Inflammatory macrophage treated with lipopolysaccharide for 1 hour (primary cell): ENCODE measurements at places on chromosomes 3 and 15.

DNA sequence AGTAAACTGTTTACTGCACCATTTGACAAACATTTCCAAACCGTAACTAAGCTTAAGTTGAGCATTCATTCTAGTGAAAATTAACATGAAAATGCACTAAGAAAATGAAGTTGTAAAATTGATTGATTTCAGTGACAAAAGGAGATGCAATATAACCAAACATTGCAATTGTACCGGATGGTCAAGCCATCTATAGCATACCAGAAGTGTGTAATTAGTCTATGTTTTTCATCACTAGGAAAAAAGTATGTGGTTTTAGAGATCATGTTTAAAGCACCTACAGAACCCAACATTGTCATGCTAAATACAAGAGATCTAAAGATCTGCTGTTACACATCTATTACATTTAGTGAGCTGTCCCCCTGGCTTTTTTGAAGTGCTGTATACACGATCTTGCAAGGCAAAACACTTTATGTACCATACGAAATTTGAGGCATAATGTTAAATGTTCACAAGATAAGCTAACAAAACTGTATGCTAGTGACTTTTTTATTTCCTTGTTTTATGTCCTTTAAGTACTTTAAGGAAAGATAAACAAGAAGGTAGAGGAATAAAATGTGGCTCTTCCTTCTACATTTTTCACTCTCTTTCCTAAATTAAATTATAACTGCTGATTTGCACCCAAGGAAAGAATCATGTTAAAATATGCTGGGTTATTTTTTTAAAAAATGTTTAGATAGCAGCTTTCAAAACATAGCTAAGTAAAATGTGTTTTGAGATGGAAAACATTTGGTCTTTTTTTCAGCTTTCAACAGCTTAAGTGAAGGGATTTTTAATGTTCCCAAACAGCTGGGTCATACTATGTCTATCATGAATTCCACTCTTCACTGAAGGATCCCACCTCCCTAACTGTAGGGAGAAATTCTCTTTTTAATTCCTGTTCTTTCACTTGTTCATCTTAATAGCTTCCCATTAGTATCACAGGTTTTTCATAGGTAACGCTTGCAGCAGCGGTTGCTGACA lies 498.0 kb downstream of the MECOM start:
- no peak for DNase-seq

DNA sequence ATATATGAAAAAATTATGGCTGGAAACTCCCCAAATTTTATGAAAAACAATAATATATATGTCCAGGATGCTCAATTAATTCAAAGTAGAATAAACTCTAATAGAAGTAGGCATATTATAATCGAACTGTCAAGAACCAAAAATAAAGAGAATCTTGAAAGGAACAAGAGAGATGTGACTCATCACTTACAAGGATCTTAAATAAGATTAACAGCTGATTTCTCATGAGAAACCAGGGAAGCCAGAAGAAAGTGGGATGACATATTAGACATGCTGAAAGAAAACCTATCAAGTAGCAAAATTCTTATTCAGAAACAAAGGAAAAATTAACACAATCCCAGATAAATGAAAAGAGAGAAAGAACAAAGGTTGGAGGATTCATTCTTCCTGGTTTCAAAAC lies 66.8 kb downstream of the FAIM start:
- DNase-seq: no peak

DNA sequence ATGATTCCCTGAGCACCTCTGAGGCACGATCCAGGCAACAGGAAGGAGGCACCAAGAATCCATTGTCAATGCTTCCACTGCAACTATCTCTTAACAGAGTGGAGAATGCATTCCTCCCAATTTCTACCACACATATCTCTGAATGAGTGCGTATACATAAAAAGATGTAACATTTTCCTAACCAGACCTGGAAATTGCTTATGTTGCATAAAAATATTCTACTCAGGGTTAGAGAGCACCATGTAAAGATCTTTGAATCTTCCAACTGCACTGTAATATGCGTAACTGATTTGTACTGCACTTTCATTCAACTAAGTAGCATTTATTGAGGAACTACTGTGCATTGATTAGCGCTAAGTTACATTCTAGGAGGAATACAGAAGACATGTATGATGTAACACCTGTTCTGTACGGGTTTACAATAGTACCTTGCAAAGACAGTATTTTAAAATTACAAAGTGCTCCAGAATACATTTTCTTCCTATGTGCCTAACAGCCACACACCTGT lies 237.8 kb downstream of the EBLN2 start:
- no peak for DNase-seq

DNA sequence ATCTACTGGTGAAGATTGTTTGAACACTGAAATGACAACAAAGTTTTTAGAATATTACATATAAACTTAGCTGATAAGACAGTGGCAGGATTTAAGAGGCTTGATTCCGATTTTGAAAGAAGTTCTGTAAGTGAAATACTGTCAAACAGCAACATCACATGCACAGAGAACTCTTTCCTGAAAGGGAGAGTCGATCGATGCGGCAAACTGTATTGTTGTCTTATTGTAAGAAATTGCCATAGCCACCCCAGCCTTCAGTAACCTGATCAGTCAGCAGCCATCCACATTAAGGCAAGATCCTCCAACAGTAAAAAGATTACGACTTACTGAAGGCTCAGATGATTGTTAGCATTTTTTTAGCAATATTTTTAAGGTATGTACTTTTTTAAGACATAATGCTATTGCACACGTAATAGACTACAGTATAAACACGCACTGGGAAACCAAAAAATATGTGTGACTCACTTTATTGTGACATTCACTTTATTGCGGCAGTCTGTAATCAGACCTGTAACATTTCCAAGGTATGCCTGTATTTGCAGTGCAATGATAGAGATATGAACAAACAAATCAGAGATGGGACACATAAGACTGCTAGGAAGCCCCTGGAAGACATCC lies 225.6 kb upstream of the UBE2E1 start:
- no peak for DNase-seq
